ENCODE measurements at places on chromosomes 6 and 20.

DNA sequence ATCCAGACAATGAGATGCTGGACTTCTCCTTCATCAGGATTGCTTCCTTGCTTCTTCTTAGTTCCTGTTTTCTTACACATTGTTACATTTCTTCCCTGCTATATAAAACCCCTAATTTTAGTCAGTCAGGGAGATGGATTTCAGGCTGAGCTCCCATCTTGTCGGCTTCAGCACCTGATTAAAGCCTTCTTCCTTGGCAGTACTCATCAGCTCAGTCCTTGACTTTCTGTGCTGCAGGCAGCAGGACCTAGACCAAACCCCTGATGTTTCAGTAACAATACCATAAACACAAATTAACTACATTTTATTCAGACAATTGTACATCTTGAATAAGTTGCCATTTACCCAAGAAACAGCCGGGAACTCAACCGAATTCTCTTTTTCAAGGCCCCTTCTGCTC, 156.4 kb upstream of the RREB1 start:
- DNase-seq, result no peak

DNA sequence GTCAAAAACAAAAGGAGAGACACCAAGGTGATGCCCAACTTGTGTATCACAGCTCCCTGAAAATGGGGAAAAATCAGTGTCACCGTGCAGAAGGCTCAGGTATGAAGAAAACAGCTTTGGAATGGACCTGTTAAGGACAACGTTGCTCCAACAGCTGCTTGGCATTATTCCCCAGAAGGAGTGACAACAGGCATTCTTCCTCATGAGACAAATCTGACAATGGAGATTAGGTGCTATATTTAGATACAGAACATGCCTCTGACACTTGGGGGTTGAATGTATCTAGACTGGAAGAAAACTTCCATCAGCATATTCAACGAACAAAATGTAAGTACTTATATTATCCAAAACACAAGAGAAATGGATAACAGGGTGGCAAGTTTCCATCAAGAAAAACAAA, 87.7 kb downstream of the MBOAT1 start:
- no peak for DNase-seq

- DNase-seq, result no peak
Observed at GRCh38 chr6:5569491-5569890, 308.2 kb downstream of the FARS2 start.

DNA sequence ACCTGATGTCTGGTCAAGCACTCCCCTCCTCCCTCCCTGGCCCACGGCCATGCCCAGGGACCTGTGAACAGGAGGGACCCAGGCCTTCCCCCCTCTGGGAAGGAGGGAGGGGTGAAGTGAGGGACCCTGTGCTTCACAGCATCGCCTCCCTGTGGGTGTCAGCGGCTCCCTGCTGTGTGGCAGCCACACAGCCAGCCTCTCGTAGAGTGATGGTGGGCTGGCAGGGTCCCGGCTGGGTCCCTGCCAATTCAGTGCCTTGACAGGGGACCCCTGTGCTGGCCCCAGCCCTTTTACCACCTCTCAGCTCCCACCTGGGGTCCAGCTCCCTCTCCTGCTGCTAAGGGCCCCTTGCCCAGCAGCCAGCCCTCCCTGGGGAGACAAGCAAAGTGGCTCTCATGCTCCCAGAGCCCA, 31.3 kb upstream of the GRM4 start:
- no peak for DNase-seq

GRCh38 chr6:166484863-166485262, 101.6 kb downstream of the RAMACL start:
- DNase-seq, result no peak
